ENCODE measurements at places on chromosomes 2 and 18.

- DNase-seq = no peak
These were observed 36.6 kb downstream of the GLI2 start for GRCh38 chr2:120772261-120772660.

DNA sequence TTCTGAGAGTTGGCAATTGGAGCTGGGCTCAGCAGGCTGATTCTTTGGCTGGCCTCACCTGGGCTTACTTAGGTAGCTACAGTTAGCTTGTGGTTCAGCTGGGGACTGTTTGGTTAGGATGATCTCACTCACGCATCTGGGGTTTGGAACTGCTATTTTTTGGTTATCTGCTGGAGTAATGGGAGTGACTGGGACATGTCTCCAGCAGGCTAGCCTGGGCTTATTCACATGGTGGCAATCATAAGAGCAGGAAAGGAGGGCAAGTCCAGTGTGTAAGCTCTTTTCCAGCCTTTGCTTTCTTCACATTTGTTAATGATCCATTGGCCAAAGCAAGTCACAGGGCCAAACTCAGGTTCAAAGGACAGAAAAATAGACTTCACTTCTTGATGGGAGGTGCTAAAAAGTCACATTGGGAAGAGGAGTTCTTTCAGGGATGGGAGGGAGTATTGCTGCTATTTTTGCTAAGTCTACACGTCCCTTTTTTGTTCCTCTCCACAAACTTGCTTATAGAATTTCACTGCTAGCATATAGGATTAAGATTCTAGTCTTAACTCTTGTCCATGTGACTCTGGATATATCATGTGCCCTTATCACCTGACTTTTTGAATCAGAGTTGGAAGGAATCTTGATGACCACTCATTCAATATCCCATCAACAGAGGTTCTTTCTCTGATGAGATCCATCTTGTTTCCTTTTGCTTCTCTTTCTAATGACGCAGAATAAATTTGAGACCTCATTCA is 174.0 kb downstream of the ZFP36L2 start:
- DNase-seq = no peak

- no peak for DNase-seq
These were observed 298.6 kb downstream of the AGPS start for GRCh38 chr2:177691177-177691576.

DNA sequence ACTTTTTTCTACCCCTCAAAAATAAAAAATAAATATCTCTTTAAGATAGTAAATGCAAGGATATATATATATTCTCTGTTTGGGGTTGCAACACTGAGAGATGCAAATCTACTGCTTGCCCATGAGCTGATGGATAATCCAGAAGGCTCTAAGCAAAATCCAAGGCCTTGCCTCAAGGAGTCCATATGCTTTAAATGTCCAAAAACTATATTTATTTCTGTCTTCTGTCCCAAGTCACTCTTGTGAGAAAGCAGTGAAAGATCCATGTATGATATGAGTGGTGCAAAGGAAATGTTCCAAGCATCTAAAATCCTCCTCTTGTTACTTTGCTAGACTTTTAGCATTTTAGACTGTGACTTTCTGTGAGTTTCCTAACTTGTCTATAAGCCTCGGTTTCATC is 92.9 kb upstream of the RNF152 start:
- DNase-seq = no peak
